ENCODE measurements at places on chromosomes 11 and 22.
A peak's percentile ranks its signal among the peaks of the same experiment; 100 is the strongest.

- DNase-seq = no peak
Observed at GRCh38 chr22:30438559-30438958, 13.0 kb downstream of the MTFP1 start.

DNA sequence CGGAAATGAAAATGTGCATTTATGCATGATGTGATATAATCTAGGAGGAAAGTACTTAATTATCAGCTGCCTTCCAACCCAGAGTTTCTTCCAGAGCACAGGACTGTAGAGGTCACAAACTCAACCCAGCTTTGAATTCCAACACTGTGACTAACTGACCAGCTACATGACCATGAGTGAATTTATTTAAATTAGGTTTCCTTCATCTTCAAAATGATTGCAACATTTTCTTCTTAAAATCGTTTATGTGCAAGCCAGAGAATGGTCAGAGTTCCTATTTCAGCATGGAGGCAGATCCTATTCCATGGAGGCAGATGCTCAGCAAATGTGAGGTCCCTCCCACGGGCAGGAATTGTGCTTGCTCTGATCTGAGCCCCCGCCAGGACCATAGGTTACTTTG lies 42.4 kb downstream of the OSBP start:
- DNase-seq = peak; percentile 85

DNA sequence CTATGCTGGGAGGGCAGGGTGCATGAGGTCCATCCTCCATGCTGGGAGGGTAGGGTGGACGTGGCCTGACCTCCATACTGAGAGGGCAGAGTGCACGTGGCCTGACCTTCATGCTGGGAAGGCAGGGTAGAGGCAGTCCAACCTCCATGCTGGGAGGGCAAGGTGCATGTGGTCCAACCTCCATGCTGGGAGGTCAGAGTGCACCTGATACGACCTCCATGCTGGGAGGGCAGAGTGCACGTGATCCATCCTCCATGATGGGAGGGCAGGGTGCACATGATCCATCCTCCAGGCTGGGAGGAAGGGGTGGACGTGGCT lies 622.2 kb downstream of the BRD1 start:
- no peak for DNase-seq

DNA sequence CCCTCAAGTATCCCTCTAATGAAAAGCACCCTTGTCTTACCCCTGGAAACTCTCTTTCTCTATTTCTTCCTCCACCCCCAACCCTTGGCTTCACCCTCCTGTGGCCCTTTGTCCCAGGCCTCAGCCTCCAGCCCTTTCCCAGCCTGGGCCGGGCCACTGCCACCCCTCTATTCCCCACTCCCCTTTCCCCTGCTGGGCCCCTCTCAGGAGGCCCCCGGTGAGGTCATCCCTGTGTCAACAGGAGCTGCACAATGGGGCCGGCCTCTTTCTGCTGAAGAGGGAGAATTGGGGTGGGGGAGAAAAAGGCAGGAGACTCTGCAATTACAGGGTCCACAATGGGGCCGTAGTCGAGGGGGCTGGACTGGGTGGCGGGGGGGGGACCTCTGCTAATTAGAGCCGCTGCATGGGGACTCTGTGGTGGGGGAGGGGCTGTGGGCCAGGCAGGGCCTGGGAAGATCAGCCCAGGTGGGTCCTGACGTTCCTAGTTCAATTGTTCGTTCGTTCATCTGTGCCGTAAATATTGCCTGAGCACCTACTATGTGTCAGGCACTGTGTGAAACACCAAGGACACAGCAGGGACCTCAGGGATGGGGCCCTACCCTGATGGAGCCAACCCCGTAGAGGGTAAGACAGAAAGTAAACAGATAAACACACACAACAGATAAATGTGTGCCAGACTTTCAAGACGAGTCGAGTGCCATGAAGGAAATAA lies 18.5 kb upstream of the MPPED1 start:
- DNase-seq = no peak

- DNase-seq = no peak
Observed at GRCh38 chr22:39279170-39279850, 34.5 kb upstream of the PDGFB start.

GRCh38 chr22:42946546-42947198 lies 68.3 kb downstream of the PACSIN2 start:
- DNase-seq = no peak

DNA sequence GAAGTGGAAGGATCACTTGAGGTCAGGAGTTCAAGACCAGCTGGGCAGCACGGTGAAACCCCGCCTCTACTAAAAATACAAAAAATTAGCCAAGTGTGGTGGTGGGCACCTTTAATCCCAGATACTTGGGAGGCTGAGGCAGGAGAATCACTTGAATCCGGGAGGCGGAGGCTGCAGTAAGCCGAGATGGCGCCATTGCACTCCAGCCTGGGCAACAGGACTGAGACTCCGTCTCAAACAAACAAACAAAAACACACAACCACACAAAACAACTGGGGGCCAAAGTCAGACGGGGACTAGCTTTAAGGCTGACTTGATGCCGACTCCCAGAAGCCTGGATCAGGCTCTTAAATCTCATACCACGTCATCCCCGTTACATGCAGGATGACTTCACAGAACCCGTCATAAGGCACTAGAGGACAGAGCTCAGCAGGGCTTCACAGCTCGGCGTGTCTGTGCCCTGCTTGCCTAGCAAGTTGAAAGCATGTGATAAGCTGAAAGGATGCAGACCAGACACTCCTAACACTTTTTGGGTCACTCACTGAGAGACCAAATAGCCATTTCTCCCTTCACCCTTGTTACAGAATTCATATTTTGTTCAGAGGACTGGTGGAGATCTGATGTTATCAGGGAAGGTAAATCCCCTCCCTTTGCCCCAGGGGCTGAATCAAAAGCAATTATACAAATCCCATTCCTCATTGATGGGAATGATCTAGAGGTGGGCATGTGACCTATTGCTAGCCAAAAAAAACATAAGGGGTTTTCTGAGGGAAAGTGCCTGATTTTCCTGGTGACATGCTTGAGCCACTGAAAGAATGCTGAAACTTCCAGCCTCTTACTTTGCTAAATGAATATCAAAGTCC lies 65.4 kb downstream of the GAB2 start:
- DNase-seq = no peak

All from GM23248 (cell line).